ENCODE measurements at places on chromosomes 5 and 9. TPM values are rescaled to one million over a fixed set of nuclear protein-coding genes. Genes with fewer than 3 reads are reported as not detected.

GRCh38 chr5:33448118-33448517 lies 7.4 kb downstream of the TARS1 start:
- DNase-seq: no peak
- H3K4me3 ChIP-seq: no peak overlapping the region
- peaks cover 8% of the 10 kb centered on the region for H3K36me3 ChIP-seq

GRCh38 chr9:129336601-129337331 lies 158.7 kb upstream of the IER5L start:
- no peaks in the 10 kb centered on the region for H3K27me3 ChIP-seq
- no peak overlapping the region for H3K27ac ChIP-seq
- H3K4me1 ChIP-seq: peaks cover 19% of the 10 kb centered on the region
- peak; percentile 23 for DNase-seq
- H3K36me3 ChIP-seq: no peaks in the 10 kb centered on the region

DNA sequence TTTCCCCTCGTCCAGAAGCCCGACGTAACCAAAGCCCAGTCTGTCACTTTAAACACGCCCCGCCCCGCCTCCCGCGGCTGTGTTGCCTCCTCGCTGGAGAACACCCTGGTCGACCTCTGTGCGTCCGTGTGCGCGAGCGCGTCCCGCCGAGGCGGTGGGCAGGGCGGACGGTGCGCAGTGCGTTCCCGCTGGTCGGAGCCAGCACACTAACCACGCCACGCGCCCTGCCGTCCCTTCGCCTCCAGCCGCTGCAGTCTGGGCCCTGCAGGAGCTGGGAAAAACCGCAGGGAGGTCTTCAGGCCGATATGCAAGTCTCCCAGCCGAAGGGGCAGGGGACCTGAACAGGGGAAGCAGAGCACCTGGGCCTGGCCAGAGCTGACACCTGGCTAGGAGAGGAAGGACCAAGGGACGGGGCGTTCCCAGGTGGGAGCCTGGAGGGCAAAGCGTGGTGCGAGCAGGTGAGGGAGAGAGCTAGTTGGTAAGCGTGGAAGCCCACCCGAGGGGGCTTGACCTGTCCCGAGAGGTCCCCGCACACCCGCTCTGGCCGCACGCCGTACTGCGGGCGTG lies 1.3 kb upstream of the PHPT1 start:
- peaks cover 10% of the 10 kb centered on the region for H3K4me1 ChIP-seq
- H3K4me3 ChIP-seq: peak overlapping the region; percentile 90
- H3K36me3 ChIP-seq: no peaks in the 10 kb centered on the region
- H3K27me3 ChIP-seq: peaks cover 28% of the 10 kb centered on the region
- DNase-seq: peak; percentile 72
- no peak overlapping the region for H3K27ac ChIP-seq

- peak overlapping the region; percentile 70 for H3K27ac ChIP-seq
- peak overlapping the region; percentile 28 for H3K4me3 ChIP-seq
- H3K36me3 ChIP-seq: no peaks in the 10 kb centered on the region
- no peaks in the 10 kb centered on the region for H3K27me3 ChIP-seq
Observed at GRCh38 chr5:5421149-5421960, 1.1 kb upstream of the ICE1 start.

DNA sequence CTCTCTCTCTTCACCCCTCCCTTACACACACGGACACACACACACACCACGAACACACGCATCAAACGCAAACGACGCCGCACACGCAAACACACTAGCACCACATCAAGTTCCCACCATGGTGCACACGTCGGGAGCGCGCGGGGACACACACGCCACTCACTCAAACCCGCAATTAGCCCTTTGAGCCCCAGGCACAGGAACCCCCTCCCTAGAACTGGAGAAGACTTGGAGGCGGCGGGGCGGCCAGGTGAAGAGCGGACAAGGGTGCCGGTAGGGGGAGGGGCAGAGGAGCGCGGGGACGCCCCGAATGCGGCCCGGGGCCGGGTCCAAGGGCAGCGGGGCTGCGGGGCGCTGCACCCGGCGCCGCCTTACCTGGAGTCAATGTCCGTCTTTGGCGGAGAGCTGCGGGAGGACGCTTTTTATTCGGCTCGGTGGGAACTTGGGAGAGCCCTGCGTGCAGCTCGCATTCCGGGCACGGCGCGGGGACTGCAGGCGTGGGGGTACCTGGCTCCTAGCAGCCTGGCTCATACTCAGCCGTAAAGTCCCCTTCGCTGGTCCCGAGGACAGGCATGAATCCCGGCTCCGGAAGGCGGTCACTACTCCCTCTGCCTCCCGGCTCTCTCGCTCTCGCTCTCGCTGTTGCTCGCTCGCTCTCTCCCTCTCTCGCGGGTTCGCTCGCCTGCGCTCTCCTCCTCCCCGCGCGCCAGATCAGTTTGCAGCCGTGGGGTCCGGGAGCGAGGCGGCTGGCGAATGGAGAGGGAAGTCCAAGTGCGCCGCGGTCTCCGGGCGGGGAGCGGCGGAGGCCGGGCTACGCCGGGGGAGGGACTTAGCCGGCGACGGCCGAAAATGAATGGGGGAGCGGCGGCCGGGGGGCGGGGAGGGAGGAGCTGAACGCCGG lies at the start of gene BRINP1:
Gene BRINP1, minus strand, starts transcription at position 755 of the 901 bp plus-strand sequence. CDS start 56,080 bp downstream, outside the sequence.
- no peak within 1 kb of the TSS for H3K27ac ChIP-seq
- no peaks in the 10 kb centered on the region for H3K27me3 ChIP-seq
- DNase-seq: no peak
- H3K4me1 ChIP-seq: no peaks in the 10 kb centered on the region
- no peaks in the 10 kb centered on the region for H3K36me3 ChIP-seq

GRCh38 chr5:171444582-171444981 lies 25.1 kb downstream of the FGF18 start:
- no peak for DNase-seq
- no peak overlapping the region for H3K27ac ChIP-seq
- H3K27me3 ChIP-seq: no peaks in the 10 kb centered on the region
- H3K4me3 ChIP-seq: no peak overlapping the region
- H3K36me3 ChIP-seq: no peaks in the 10 kb centered on the region

DNA sequence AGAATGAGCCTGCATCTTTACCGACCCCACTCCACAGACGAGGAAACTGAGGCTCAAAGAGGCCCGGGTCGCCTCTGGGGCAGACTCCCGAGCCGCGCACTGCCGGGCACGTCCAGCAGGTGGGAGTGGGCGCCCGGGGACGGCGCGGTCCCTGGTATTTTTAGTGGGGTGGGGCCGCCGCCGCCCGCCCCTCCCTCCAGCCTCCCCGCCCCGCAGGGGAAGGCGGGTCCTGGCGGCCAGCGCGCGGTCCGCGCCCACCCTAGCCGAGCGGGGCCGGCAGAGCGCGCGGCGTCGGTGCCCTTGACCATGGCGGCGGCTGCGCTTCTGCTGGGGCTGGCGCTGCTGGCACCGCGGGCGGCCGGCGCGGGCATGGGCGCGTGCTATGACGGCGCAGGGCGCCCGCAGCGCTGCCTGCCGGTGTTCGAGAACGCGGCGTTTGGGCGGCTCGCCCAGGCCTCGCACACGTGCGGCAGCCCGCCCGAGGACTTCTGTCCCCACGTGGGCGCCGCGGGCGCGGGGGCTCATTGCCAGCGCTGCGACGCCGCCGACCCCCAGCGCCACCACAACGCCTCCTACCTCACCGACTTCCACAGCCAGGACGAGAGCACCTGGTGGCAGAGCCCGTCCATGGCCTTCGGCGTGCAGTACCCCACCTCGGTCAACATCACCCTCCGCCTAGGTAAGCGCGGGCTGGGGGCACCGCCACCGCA lies at the start of gene LAMC3:
Gene LAMC3, plus strand, starts transcription at position 266 of the 710 bp plus-strand sequence. Its CDS starts 41 bp downstream, at position 307.
- H3K27me3 ChIP-seq: peaks cover 22% of the 10 kb centered on the region
- H3K27ac ChIP-seq: no peak within 1 kb of the TSS
- DNase-seq: no peak
- no peak within 1 kb of the TSS for H3K4me3 ChIP-seq

The BNC2 gene
- 12.1 TPM for polyA plus RNA-seq
